Suppressor macrophage treated with lipopolysaccharide for 4 hours (primary cell): ENCODE measurements at places on chromosomes 7 and 10.

DNA sequence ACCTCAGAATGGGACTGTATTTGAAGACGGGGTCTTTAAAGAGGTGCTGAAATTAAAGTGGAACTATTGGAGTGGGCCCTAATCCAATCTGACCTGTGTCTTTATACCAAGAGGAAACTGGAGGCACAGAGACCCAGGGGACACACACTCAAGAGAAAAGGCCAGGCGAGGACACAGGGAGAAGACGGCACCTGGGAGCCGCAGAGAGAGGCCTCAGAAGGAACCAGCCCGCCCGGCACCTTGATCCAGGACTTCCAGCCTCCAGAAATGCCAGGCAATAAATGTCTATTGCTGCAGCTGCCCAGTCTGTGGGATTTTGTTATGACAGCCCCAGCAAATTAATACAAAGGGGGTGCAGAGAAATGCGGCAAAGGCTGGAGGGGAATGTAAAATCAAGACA lies 10.5 kb downstream of the CARD11 start:
- no peak for DNase-seq

DNA sequence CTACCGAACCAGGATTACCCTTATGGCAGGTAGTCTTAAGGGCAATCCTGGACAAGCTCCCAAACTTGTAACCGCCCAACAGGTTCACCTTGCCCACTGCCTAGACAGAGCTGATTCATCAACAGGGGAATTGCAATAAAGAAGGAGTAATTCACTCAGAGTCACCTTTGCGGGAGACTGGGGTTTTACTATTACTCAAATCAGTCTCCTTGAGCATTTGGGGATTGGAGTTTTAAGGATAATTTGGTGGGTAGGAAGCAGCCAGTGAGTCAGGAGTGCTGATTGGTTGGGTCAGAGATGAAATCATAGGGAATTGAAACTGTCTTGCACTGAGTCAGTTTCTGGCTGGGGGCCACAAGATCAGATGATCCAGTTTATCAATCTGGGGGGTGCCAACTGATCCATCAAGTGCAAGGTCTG lies 25.3 kb downstream of the HK1 start:
- peak; percentile 75 for DNase-seq

DNA sequence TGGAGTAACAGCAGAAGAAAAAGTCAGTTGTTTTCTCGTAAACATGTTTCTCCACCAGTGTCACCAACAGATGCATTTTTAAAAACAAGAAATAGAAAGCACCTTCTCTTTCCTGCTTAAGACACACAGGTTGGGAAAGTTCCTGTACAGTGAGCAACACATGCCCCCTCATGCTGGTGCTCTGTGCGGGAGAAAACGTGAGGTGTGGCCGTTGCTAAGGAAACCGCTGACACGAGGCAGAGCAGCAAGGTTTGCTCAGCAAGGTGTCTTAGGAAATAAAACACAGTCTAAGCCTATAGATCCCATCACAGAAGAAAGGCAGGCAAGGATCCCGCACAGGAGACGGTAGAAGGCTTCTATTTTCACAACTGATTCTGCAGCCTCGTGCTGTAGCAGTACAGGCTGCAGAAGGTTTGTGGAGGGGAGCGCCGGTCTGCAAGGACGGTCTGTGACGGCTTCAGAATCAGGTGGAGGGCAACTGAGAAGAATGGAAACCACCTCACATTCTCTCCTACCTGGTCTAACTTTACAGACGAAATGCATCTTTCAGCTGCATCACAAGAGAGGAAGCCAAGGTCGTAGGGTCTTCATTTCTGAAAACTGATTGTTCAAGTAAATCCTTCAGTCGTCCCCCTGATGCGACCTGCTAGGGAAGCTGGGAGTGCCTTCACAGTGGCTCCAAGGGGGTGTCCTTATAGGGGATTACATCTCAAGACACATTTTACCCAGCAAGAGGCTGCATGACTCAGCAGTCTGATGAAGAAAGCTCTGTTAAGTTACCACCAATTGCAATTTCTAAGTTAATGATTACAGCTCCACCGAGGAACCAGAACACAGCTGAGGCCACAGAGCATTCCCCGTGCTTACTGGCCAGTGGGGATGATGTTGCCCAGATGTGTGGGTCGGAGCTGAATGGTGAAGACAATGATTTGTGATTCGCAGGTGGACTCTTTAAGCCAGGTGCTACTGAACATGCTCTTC lies 150.7 kb upstream of the KLF14 start:
- DNase-seq, result no peak

GRCh38 chr10:131213741-131214505 lies 97.6 kb downstream of the TCERG1L start:
- DNase-seq, result no peak

- peak; percentile 33 for DNase-seq
Measured at GRCh38 chr10:75492173-75492925, 60.9 kb downstream of the LRMDA start.

- DNase-seq, result no peak
Measured at GRCh38 chr7:12941512-12941911, 254.1 kb downstream of the ARL4A start.

DNA sequence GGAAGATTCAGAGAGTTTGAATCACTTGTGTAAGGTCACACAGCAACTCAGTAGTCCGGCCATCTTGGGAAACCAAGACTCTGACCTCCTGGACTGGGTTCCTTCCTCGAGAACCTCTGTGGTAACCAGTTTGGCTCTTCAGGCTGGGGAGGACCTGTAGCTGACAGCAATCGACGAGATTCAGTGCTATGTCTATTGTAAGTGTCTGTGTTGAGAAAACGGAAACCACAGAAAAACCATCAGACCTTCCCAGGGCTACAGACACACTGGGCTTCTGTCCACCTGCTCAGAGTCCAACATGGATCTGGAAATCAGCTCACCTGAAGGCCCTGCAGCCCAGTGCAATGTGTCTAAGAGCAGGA lies 403.7 kb downstream of the RPS24 start:
- no peak for DNase-seq

GRCh38 chr10:127193125-127193524 lies 3.3 kb downstream of the INSYN2A start:
- no peak for DNase-seq

DNA sequence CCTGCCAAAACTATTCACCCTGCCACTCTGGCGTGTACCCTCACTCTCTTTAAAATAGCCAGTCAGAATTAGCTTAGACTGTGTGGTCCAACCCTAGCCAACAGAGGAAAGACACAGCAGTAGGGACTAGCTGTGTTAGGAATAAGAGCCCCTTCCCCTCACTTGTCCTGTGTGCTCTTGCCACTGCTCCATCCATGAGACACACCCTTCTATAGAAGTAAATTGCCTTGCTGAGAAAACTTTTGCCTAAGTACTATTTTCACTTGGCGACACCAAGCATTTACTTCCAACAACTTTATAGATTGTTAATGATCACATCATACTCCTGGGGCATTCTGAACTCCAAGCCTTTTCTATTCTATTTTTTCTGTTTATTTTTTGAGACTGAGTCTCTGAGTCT lies 170.2 kb upstream of the TRIM24 start:
- DNase-seq, result no peak

GRCh38 chr7:44460325-44460724 lies 30.1 kb downstream of the NUDCD3 start:
- DNase-seq, result no peak

- no peak for DNase-seq
Measured at GRCh38 chr10:113027574-113028455, 77.8 kb downstream of the TCF7L2 start.

DNA sequence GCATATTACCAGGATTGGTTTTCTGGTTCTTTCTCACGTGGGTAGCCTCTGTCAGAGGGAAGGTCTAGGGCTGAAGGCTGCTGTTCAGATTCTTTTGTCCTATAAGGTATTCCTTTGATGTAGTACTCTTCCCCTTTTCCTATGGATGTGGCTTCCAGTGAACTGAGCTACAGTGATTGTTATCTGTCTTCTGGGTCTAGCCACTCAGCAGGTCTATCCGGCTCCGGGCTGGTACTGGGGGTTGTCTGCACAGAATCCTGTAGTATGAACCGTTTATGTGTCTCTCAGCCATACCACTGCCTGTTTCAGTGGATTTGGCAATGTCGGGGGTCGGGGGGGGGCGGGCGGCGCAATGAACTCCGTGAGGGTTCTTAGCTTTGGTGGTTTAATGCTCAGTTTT lies 84.5 kb upstream of the C10orf90 start:
- DNase-seq, result no peak

GRCh38 chr7:66921396-66921917 lies 432 bp downstream of the TMEM248 start:
- peak; percentile 23 for DNase-seq

DNA sequence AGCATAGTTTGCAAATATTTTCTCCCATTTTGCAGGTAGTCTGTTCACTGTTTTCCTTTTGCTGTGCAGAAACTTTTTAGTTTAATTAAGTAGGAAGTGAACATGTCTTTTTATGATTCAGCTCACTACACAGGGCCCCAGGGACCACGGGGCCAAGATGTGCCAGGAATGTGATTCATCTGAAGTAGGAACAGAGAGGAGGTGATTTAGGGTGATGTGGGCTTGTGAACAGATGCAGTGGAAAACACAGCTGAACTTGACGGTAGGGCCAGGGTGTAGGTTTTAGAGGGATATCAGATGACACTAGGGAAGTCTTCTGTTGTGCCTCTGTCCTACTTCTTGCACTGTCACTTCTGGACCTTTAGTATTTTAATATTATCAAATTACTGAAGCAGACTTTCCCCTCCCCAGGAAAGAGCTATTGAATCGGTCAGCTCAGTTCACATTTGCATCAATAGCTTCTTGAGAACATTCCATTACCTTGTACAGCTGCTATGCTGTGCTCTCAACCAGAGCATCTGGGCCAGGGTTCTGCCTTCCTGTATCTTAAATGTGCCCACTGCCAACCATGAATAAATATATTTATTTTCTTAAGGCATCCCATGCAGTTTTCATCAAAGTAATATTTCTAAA lies 96.9 kb downstream of the OSBPL3 start:
- DNase-seq, result peak; percentile 60

DNA sequence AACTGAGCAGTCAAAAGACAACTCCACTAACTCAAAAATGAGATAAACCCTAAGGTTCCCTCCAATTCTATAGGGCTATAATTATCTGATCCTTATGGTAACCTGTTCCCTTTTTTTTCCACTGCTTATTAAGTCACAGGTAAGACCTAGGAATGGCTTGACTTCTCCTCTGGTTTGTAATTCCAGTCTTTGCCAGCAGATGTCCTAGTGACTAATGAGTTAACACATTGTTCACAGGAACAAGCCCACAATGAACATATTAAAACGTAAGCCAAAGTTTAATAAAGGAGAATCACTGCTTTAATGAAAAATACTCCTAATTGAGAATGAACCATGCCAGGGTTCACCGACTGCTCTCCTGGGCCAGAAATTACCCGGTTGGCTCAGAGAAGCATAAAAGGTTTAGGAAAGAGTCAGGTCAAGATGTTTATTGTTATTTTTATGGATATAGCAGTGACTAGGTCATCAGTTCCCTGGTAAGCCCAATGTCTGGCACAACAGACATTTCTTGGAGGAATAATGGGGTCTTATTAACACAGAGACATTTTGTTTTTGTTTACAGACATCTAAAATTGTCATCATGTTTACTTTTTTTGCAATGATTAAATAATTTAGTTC lies 120.1 kb downstream of the ELAPOR2 start:
- peak; percentile 74 for DNase-seq

- no peak for DNase-seq
Measured at GRCh38 chr10:28410420-28411135, 107.7 kb upstream of the MPP7 start.

DNA sequence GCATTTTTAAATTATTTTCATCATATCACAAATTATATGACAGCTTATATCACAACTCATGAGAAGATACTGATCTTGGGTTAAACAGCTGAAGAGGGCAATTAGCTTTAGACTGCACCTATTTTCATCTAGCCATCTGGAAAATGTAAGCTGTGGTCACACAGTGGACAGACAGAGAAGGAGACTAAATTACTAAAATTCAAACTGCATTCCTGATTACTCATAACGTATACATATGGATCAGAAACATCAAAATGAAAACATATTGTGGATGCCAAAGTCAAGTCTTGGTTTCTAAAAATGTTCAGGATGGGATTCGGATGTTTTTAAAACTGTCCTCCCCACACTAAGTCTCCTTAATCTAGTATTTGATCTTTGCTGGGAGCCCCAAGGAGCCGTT lies 6.6 kb downstream of the BBIP1 start:
- DNase-seq, result no peak

DNA sequence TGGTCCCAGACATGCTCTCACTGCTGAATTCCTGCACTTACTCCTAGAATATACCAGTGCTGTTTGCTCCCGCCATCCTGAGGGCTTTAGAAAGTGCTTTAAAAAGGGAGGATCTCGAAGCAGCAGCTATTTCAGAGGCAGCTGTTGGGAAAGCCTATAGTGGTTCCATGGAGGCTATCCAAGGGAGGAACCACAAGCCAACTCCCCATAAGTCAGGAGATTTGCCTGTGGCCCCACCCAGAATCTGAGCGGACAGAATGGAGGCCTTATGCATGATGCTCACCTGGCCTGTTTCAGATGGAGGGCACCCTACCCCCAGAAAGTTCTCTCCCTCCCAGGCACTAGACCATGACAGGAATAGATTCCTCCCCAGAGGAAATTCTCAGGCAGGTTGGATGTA lies 2.3 kb upstream of the KCNIP2 start:
- DNase-seq, result no peak

GRCh38 chr10:33211106-33211878 lies 123.2 kb downstream of the NRP1 start:
- DNase-seq, result peak; percentile 1
